Stimulated activated naive CD4-positive, alpha-beta T cell treated with Interleukin-2 at 50 U/mL for 16 hours (primary cell): ENCODE measurements at places on chromosomes 2 and 18.

DNA sequence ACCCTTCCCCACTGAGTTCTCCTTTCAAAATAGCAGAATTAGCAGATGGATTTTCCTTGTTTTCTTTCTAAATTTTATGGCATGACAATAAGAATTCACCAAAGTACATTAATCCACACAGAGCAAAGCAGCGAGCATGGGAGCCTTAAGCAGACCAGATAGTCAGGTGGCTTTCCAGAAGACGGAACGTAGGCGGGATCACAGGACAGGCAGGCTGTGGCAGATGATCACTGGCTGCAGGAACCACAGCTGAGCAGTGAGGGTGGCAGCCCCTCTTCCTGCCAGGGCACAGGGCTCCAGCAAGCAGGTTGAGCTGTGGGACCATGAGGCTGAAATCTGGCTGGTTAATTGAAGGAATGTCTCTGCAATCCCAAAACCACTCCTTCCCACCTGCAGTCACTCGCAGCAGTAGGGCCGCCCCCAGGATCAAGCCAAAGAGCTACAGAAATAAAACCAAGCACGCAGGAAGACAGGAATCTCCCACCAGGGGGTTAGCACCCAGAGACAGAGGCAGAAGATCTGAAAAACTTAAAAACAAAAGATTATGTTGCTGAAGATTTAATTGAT lies 259.9 kb downstream of the EIPR1 start:
- DNase-seq, result no peak

DNA sequence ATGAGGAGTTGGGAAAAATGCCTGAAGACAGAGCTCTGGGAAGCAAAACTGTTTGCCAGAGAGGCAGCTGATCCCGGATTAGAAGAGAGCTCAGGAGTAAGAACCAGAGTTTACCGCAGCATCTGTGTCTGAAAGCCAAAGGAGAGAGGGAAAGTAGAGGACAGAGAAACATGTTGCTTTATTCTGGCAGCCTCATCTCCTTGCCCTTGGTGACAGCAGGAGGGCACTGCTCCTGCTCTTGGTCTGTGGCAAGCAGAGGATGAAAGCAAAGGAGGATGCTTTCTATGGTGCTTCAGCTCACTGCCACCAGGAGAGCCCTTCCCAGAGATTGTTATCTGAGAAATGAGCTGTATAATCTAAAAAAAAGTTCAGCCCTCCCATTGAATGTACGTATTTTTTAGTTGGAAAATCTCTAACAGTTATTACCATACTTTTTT lies 7.7 kb downstream of the SLC1A4 start:
- no peak for DNase-seq

DNA sequence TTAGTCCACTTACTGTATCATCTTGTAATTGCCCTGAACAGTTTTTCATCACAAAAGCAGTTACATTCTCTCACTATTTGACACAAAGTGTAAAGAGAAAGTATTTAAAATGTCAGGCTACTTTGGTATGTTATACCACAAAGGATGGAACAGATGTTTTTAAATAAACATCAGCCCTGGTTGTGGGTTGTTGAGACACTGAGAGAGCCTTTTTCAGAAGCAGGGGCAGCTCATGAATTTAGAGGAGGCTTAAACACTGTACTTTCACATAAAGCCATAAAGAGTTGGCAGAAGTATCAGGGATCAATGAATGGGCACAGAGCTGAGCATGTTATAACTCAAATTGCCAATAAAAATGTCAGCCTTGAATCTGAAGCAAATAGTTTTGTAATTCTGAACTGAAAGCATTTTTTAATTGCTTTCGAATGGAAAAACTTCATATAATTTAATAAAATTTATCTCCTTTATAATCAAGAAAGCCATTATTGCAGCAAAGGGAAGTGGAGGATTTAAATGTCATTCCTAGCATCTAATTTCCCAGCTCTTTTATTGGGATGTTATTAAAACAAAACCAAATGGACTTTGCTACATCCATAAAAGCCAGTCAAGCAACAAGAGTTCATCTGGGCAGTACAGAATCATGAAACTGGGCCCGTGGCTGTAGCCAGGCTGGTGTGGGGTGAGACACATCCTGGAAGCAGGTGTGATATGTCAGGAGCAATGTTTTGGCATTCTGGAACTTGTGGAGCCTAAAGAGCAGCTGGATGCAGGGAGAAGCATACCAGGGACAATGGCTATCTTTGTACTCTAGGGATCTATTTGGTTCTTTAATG lies 95.1 kb upstream of the NT5C1B start:
- DNase-seq, result no peak

- no peak for DNase-seq
Measured at GRCh38 chr2:182868054-182868796, 1.8 kb upstream of the FRZB start.

GRCh38 chr18:3347286-3347803 lies 85.4 kb downstream of the MYL12B start:
- DNase-seq, result no peak

DNA sequence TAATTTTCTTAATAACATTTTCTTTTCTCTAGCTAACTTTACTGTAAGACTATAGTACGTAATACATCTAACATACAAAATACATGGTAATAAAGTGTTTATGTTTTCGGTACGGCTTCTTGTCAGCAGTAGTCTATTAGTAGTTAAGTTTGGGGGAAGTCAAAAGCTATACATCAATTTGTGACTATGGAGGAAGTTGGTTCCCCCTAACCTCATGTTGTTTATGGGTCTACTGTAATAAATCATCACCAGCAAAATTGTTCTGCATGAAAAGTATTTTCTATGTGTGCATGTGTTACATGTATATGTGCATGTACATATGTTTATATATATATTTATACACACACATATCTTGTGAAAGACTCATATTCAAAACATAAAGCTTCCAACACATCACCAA lies 303.0 kb downstream of the TRIB2 start:
- no peak for DNase-seq

DNA sequence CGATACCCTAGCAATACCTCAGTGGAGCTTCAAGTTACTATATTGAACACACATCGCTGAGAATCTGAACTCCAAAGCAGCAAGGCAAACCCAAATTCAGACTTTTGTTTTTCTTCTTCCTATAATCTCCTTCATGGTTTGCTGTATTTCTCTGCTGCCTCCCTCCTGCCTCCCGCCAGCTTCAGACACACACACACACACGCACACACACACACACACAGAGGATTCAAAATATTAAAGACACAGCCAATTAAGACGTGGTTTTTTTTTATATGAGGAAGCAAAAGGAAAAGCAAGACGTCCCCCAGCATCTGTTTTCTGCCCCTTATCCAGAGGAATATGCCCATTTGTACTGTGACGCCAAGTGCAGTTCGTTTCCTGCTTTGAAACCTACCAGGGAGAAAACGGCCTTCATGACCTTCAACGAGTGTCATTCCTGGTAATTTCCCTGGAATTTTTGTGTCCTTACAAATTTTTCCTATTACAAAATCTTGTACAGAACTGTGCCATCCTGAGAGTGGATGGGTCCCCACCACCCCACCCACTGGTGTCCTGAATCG lies 547.9 kb upstream of the ID2 start:
- no peak for DNase-seq

GRCh38 chr18:35157181-35157580 lies 83.7 kb upstream of the ZNF397 start:
- no peak for DNase-seq

GRCh38 chr2:59077981-59078531 lies 836.9 kb upstream of the FANCL start:
- DNase-seq, result no peak
